ENCODE measurements at places on chromosomes 6 and 20.

- no peak for DNase-seq
Measured at GRCh38 chr6:40330301-40330721, 256.9 kb downstream of the LRFN2 start.

- no peak for DNase-seq
Measured at GRCh38 chr6:5832668-5833067, 174.1 kb downstream of the NRN1 start.

DNA sequence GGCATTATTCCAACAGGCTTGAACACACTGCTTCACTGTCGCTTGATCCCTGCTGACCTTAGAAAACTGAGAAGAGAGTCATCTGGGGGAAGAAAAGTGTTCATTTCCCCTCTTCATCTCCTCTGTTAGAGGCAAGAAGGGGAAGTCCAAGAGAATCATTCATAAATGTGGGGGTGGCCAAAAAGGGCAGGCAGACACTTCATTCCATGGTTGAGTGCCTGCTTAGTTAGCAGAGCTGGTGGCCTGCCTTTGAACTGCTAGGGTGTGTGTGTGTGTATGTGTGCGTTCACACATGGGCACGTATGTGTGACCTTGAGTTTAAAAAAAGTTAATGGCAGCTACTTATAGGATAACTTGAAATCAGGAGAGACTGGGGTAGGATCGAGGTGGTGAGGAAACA, 39.4 kb upstream of the RFPL4B start:
- peak; percentile 71 for DNase-seq

DNA sequence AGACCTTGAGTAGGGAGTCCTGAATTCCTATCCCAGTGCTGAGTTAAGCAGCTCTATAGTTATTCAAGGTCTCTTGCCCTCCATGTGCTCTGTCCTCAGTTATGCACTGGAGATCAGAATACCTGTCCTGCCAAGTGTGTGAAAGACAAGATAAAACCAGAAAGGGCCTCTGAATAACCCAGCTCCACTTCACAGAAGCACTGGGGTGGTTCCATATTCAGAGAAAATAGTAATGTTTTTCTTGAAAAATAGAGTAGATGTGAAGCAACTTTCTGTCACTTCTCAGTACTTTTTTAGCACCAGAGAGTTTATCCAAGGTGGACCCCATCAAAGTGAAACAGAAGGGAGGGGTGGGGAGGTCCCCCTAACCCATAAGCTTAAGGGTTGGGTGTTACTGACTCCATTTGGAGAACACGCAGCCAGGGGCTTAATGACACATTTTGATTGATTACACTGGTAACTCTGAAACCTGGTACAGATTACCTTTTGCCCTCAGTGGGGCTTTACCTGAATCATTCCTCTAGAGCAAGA, 509.8 kb upstream of the JARID2 start:
- DNase-seq = no peak

GRCh38 chr6:123203928-123204327, 207.9 kb downstream of the CLVS2 start:
- DNase-seq = no peak

GRCh38 chr6:153729189-153729588, 309.9 kb upstream of the OPRM1 start:
- no peak for DNase-seq

- DNase-seq = no peak
Measured at GRCh38 chr20:19408971-19409370, 196.5 kb downstream of the SLC24A3 start.

DNA sequence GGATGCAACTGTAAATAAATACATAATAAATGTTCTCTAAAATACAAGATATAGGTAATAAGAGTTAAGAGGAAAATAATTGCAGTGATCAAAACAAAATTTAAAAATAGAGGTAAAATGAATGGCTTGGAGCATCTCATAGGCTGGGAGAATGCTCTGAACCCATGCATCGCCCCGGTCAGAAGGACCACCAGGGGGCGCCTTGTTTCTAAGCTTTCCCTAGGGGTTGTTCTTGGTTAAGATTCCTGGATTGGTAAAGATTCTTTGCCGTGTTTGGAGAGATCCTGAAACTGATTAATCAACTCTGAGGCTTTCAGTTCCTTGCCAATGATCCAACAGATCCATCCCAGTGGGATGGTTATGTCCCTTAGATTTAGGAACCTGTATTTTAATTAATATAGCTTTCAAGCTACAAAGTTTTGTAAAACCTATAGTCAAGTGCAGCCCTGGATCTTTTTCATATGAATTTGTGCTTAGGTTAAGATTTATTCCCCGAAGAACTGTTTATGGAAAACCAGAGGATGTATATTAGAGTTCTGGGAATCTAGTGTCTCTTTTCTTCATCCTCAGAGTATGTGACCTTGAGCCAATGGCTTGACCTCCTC, 45.3 kb upstream of the PRELID3B start:
- DNase-seq = peak; percentile 73

- no peak for DNase-seq
Measured at GRCh38 chr20:34155836-34156235, 43.8 kb upstream of the EIF2S2 start.

DNA sequence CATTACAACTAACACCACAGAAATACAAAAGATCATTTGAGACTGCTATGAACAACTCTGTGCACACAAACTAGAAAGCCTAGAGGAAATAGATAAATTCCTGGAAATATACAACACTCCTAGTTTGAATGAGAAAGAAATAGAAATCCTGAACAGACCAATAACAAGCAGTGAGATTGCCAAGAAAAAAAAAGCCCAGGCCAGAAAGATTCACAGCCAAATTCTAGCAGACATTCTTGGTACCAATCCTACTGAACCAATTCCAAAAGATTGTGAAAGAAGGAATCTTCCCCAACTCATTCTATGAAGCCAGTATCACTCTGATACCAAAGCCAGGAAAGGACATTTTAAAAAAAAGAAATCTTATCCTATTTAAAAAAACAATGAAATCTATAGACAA, 7.0 kb upstream of the CDK19 start:
- DNase-seq = no peak

DNA sequence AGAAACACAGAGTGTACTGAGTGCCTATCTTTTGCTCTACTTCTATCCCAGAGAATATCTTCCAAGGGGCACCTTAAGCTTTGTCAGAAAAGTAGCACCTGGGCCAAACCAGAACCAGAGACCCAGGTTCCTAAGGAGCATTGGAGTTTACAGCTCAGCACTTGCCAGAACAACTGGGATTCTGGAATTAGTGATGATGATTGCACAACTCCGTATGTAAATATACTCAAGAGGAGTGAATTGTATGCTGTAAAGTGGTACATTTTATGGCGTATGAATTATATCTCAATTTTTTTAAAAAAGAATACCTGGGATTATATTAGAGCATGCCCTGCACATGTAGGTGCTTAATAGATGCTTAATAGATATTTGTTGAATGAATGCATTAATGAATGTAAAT, 36.2 kb upstream of the EPB41L1 start:
- no peak for DNase-seq

DNA sequence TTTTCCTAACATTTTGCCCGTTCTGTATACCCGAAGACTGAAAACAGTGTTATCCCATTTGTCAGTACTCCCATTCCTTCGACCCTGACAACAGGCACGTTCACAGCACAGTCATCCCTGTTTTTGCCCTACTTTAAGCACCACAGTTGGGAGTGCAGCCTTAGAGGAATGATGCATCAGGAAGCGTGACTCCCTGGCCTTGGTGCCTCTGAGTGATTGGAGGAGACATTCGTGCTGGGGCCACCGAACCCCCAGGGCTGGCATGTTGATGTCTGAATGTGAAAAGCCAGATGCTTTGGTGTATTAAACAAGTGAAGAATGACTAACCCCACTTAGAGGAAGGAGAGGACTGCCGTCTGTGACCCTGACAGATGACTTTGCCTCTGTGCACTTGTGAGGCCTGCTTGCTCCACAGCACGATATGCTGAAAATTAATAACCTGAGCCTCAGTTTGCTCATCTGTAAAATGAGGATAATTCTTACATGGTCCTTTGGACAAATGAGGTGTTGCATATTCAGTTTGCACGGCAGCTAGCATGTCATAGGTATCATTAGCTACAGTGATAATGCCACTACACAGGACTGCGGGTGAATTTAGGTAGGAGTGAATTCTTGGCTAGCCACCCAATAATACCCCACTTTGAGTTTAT, 36.0 kb downstream of the STK35 start:
- DNase-seq = no peak

DNA sequence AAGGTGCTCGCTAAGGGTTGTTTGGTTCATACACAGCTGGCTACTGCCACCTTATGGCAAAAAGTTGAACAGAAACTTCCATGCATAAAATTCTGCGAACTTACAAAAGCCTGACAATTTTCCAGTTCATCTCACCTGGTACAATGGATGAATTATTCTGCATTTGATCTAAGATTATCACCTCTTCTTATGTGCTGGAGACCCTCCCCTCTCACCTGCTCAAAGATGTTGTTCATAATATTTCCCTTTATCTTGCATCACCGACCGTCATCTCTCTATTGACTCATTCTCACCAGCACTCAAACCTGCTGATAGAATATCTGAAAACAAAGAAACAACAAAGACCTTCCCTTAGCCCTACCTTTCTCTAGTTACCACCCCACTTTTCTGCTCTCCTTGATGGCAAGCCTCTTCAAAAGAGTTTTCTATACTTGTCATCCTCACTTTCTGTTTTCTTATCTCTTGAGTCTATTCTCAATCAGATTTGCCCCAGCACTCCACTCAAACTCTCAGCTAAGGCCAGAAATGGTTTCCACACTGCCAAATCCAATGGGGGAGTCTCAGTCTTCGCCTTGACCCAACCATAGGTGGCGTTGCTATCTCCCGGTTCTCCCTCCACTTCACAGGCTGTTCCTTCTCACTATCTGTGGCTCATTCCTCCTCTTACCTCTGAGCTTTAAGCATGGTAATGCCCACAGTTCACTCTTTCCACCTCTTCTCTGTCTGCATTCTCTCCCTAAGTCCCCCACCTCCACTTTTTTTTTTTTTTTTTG, 25.8 kb downstream of the SNRNP48 start:
- DNase-seq = peak; percentile 49

DNA sequence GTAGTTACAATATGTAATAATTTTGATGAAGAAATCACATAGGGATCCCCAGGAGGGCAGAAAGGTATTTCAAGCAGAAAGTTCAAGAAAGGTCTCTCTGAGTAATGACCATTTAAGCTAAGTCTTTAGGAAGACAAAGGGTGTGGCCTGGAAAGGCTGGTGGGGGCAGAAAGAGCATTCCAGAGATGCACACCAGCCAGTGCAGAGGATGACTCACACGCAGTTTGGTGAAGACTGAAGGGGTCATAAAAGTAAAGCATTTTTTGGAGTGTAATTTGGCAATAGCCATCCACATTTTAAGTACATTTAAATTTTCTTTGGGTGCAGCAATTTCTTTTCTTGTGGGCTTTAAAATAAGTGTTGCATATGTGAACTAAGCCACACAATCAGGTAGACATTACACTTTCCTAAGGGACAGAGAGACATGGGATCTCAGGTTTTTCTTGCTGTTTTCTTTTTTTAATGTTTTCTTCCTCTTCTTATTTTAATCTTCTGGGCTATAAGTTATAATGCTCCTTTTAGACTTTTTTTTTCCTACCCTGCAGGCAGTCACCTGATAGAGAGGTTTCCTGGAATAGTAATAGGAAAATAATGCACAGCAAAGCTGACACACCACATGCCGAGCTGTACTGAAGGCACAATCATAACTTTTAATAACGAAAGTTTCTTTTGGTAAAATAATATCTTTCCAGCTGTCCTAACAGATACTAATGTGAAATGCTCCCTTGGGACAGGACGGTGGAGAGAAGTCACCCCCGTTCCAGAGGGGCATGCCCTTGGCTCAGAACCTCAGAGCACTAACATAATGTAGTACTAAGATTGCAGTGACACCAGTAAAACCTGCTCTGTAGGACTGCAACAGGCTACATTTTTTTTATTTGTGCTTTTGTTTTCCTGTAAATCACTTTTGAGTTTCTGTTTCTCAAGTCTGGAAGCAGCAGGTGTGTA, 49.6 kb upstream of the PTPRK start:
- DNase-seq = no peak

DNA sequence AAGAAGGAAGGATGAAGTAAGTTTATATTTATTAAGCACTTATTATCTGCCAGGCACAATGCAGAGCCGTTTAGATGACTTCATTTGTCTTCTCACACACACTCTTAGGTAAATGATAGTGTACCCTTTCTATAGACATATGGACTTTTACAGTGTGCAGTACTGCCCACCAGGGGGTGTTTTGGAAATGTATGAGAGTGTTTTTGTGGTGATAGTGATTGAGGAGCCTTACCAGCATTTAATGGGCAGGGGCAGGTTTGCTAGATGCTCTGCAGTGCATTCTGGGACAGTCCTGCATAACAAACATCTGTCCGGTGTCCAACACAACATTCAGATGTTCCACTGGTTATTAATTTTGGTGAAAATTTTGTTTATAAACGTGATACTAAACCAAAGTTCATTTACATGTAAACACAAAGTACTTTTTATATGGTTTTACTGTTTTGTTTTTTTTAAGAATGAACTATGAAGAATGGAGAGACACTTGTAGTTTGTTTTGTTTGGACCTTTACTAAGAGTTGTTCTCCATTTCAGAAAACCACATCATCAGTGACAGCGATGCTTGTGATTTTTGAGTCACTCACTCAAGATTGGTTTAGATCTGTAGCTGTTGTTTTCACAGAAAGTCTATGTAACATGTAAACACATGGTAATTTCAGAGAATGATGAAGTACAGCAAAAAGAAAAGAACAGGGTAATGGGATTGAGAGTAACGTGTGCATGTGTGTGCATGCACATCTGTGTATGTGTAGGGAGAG, 19.9 kb downstream of the KCNS1 start:
- peak; percentile 35 for DNase-seq

GRCh38 chr6:113744861-113745260, 112.3 kb upstream of the MARCKS start:
- DNase-seq = no peak

- DNase-seq = no peak
Measured at GRCh38 chr20:51120868-51121267, 98.0 kb upstream of the KCNG1 start.

GRCh38 chr6:134373282-134373922, 55.5 kb upstream of the SGK1 start:
- DNase-seq = peak; percentile 70

- no peak for DNase-seq
Measured at GRCh38 chr6:3125815-3126214, 7.3 kb downstream of the BPHL start.

GRCh38 chr20:47330933-47331708, 25.4 kb downstream of the ZMYND8 start:
- no peak for DNase-seq

- DNase-seq = no peak
Measured at GRCh38 chr20:23273776-23274175, 76.8 kb upstream of the NXT1 start.

Data from germinal center (tissue), 1 donor.